Chondrocyte (in vitro differentiated cells): ENCODE measurements at places on chromosomes 4 and X. TPM values are rescaled to one million over a fixed set of nuclear protein-coding genes. Genes with fewer than 3 reads are reported as not detected.

DNA sequence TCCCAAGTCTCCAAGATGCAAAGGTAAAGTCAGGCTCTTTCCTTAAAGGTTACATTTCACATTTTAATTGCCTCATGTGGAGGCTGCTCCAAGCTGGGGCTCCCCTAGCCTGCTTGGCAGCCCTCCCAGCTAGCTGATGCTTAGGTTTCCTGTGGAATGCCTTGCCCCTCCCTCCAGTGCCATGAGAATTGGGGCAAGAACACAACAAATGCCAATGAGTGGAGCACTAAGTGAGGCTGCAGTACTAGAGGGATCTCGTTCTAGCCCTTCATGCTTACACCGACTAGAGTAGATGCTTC lies 597.7 kb downstream of the MID1IP1 start:
- no peak for DNase-seq
- H3K27me3 ChIP-seq: peaks cover 5% of the 10 kb centered on the region
- H3K4me3 ChIP-seq: no peak overlapping the region
- H3K27ac ChIP-seq: no peak overlapping the region
- H3K36me3 ChIP-seq: no peaks in the 10 kb centered on the region

The STK26 gene
- 17.9 to 20.5 TPM (median 20.2 TPM) in 3 replicates for total RNA-seq

DNA sequence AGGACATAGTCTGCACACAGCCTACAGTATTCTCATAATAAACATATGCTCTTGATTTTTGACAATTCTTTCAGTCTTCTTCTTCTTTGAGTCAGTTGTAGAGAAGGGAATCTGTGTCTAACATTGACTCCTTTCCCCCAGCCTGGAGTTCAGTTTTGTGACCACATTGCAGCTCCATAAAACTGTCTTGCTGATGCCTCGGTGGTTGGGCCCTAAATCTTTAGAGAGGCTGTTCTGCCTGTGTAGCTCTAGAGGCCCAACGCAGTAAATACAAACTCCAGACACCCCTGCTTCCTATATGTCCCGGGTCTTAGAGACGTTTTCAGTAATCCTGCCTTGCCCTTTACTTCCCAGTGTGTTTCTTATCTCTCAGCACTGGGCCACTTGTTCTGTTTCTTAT lies 639.5 kb upstream of the AADAT start:
- H3K4me3 ChIP-seq: no peak overlapping the region
- no peaks in the 10 kb centered on the region for H3K36me3 ChIP-seq
- no peaks in the 10 kb centered on the region for H3K4me1 ChIP-seq
- peaks cover 3% of the 10 kb centered on the region for H3K27me3 ChIP-seq
- no peak overlapping the region for H3K27ac ChIP-seq

DNA sequence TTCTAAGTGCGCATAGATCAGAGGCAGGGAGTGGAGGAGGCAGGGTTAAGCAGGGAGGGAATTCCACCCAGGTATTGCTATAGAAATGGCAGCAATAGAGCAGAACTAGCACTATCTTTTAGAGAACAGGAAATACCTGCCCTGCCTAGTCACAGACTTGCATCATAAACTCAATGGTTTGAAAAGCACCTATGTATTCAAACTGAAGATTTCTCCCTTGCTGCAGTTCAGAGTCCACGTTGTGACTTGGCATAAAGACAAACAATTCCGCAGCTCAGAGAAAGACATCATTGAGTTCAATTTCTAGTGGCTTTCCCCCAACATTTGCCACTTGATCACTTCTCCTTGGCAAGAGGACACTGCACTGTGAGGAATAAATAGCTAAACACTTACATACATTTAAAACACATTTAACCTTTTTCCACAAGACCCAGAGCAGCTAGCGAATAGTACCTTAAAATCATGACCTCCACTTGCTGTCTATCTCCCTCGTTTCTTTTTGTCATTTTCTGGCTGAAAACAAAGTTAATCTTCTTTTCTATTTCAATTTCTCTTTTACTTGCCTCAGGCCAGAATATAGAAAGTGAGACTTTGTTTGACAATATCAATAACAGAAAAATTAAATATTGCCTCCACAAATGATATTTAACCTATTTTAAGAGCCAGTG lies 42.4 kb downstream of the SLC7A11 start:
- H3K4me1 ChIP-seq: peaks cover 27% of the 10 kb centered on the region
- DNase-seq: no peak
- H3K27ac ChIP-seq: peak overlapping the region; percentile 18
- H3K36me3 ChIP-seq: peaks cover 5% of the 10 kb centered on the region
- no peaks in the 10 kb centered on the region for H3K27me3 ChIP-seq
- no peak overlapping the region for H3K4me3 ChIP-seq

DNA sequence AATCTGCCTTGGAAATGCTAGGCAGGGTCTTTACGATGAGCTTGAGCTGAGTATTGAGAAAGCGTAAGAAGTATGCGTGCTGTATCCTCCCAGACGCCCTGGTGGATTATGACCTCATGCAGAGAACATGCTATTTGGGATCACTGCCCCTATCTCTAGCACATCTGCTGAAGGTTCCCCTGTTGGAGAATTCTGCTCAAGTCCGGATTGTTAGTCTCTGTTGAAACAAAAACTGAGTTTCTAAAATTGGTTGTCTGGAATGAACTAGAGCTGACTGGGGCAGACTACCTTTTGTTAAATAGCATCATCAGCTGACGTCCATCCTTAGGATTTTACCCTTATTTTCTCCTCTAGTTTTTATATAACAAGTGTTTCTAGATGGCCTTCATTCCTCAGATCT lies 7.5 kb downstream of the FHDC1 start:
- H3K36me3 ChIP-seq: peaks cover 3% of the 10 kb centered on the region
- no peak overlapping the region for H3K4me3 ChIP-seq
- H3K27me3 ChIP-seq: no peaks in the 10 kb centered on the region
- peaks cover 49% of the 10 kb centered on the region for H3K4me1 ChIP-seq

The DCX gene
- total RNA-seq: not detected in 3 replicates

DNA sequence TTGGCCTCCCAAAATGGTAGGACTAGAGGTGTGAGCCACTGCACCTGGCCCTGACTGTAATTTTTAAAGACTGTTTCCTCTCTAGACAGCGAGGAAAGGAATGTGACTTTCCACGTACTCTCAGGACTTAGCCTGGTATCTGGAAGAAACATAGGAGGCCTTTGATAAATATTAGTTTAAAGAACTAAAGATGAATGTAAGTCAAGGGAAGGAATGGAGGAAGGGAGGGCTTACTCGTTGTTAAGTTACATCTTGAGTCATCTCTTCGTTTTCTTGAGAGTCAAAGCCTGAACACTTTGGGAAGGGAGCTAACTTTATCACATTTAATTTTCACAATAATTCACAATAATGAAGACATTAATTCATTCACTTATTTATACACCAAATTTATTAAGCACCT lies 7.2 kb upstream of the LNX1 start:
- H3K27me3 ChIP-seq: no peaks in the 10 kb centered on the region
- no peak overlapping the region for H3K4me3 ChIP-seq
- peaks cover 26% of the 10 kb centered on the region for H3K4me1 ChIP-seq
- no peaks in the 10 kb centered on the region for H3K36me3 ChIP-seq
- no peak for DNase-seq

- peaks cover 24% of the 10 kb centered on the region for H3K36me3 ChIP-seq
- H3K27me3 ChIP-seq: no peaks in the 10 kb centered on the region
- H3K4me1 ChIP-seq: peaks cover 32% of the 10 kb centered on the region
- no peak overlapping the region for H3K27ac ChIP-seq
- no peak for DNase-seq
Observed at GRCh38 chr4:123288309-123289025, 108.1 kb upstream of the SPRY1 start.

DNA sequence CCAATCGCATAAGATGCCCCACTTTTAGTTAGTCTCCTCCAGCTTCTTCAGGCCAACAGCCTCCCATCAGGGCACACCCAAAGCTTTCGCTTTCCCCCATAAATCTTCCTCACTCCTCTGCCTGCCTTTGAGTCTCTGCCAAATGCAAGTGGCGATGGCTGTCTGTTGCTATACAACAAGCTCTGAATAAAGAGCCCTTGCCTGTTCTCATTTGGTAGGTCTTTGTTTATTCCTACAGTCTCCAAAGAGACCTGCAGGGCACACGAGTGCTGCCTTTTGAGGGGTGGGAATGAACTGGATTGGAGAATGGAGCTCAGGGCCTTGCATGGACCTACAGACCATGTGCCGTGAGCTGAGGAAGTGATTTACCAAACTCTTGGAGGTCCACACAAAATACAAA lies 52.2 kb upstream of the SOD3 start:
- H3K27ac ChIP-seq: no peak overlapping the region
- no peaks in the 10 kb centered on the region for H3K36me3 ChIP-seq
- no peak for DNase-seq
- peaks cover 20% of the 10 kb centered on the region for H3K4me1 ChIP-seq
- H3K4me3 ChIP-seq: no peak overlapping the region

- no peaks in the 10 kb centered on the region for H3K27me3 ChIP-seq
- H3K4me1 ChIP-seq: no peaks in the 10 kb centered on the region
- H3K4me3 ChIP-seq: no peak overlapping the region
Observed at GRCh38 chrX:125404667-125405160, 85.0 kb downstream of the TEX13C start.

DNA sequence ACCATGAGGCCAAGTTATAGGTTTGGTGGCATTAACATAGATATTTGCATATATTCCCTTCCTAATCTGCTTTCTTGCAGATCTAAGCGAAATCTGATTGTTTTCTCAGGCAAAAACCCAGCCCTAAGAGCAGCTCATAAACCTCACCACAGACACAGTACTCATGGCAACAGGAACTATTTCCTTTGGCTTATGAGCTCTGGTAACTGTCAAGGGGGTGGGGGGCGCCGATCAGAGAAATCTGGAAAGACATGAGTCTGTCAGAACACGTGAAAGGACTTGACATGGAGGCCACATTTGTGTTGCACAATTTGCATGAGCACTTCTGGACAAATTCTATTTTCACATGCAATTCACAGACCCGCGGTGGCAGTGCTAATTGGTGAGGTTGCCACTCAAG lies 83.7 kb downstream of the MGST2 start:
- H3K4me3 ChIP-seq: no peak overlapping the region
- H3K27me3 ChIP-seq: no peaks in the 10 kb centered on the region
- H3K36me3 ChIP-seq: no peaks in the 10 kb centered on the region
- no peak for DNase-seq
- no peak overlapping the region for H3K27ac ChIP-seq

GRCh38 chrX:9122519-9123245 lies 88.8 kb upstream of the FAM9B start:
- H3K4me3 ChIP-seq: no peak overlapping the region
- no peak for DNase-seq

DNA sequence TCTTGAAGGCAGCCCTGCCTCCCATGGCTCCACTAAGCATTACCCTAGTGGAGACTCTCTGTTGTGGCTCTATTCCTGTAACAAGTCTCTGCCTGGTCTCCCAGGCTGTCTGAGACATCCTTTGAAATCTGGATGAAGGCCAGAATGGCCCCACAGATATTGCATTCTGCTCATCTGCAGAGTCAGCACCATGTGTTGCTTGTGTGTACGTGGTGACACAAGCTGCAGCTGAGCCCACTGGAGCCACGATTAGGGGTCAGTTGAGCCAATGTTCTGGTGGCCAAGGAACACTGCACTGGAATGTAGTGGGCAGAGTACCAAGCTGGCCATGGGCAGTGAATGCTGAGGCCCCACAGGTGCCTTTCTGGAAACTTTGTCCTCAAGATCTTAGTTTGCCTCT lies 29.2 kb downstream of the GRID2 start:
- H3K36me3 ChIP-seq: no peaks in the 10 kb centered on the region
- peaks cover 2% of the 10 kb centered on the region for H3K4me1 ChIP-seq
- H3K27me3 ChIP-seq: peaks cover 11% of the 10 kb centered on the region
- no peak overlapping the region for H3K27ac ChIP-seq

DNA sequence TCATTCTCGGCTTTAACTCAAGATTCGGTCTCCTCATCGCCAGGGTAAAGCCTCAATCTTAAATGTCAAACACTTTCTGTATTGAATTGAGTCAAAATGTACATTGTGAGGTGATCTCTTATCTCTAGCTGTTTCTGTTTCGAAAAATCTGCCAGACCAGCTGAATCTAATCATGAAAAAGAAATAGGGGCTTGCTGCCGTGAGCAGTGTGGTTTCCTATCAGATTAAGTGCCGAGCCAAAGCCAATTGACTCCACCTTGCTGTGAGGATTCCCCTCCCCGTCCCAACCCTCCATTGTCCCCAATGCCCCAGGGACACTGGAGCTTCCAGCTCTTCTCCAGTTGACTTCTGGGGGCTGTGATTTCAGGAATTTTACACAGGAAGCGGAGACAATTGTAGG lies 12.5 kb upstream of the CRLF2 start:
- peak; percentile 11 for DNase-seq
- H3K27me3 ChIP-seq: peaks cover 2% of the 10 kb centered on the region
- no peaks in the 10 kb centered on the region for H3K36me3 ChIP-seq
- no peaks in the 10 kb centered on the region for H3K4me1 ChIP-seq

The IL9R gene
- not detected in 3 replicates for total RNA-seq

The VCX3A gene
- total RNA-seq: not detected in 3 replicates

DNA sequence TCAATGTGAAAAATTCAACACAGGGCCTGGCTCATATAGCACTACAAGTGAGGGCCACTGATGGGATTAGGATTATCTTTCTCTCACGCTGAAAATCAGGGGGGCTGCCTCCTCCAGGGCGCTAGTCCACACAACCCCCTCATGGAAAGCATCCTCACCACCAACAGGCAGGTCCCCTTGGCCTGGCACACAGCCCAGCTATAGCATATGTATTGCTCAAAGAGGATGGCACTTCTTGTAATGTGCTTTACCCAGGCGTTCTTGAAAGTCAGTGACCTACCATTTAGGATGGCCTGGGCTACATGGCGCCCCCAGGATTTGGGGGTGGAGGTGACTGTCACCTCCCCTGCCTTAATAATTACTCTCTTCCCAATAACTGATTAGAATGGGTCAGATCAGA lies 71.0 kb upstream of the LSM6 start:
- H3K27me3 ChIP-seq: no peaks in the 10 kb centered on the region
- H3K4me3 ChIP-seq: no peak overlapping the region
- DNase-seq: no peak

DNA sequence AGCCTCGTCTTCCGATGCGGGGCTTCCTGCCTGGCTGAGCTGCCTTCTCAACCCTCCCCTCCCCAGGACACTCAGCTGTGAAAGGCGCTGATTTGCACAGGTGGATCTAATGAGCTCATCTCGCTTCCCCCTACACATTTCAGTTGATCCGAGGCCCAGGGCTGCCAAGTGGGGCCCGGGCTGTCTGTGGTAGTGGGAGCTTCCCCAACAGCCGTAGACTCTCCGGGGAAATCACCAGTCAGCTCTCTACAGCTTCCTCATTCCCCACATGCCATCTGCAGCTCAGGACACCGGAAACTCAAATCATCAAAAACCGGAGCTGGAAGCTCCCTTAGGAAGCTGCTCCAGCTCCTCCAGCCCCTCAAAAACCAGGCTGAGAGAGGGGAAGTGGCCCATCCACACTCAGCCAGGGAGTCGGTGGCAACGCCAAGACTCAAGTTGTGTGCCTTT lies 56.2 kb downstream of the SMIM20 start:
- DNase-seq: peak; percentile 53
- H3K4me1 ChIP-seq: peaks cover 22% of the 10 kb centered on the region
- H3K4me3 ChIP-seq: no peak overlapping the region

DNA sequence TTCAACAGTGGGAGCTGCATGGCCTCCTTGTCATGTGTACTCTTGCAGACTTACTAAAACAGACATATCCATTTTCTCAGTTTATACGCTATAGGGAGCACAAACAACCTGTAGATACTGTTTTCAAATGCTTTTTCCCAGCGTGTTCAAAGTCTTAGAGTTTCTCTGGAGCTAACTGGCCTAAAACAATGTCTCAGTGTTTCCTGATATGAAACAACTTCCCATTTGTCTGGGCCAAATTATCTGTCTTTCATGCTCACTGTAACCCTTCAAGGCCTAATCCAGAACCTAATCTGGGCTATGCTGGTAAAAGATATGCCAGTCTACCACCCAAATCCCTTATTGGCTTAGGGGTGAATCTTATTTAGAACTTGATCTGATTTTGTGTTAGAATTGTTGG lies 38.8 kb downstream of the RAB40A start:
- no peak overlapping the region for H3K4me3 ChIP-seq
- H3K4me1 ChIP-seq: no peaks in the 10 kb centered on the region
- no peaks in the 10 kb centered on the region for H3K27me3 ChIP-seq
- no peak for DNase-seq
- no peaks in the 10 kb centered on the region for H3K36me3 ChIP-seq
- H3K27ac ChIP-seq: no peak overlapping the region
